Stimulated activated CD4-positive, alpha-beta T cell treated with anti-CD3 and anti-CD28 coated beads, Interleukin-12 subunit alpha, Interleukin-12 subunit beta, amount 100 ng/mL, for 48 hours (primary cell): ENCODE measurements at places on chromosomes 3 and 15.

- DNase-seq, result no peak
Observed at GRCh38 chr3:133469140-133469731, 69.4 kb downstream of the BFSP2 start.

- no peak for DNase-seq
Observed at GRCh38 chr15:66846811-66847210, 144.8 kb downstream of the SMAD6 start.

GRCh38 chr15:99438691-99439523 lies 126.9 kb upstream of the MEF2A start:
- no peak for DNase-seq

DNA sequence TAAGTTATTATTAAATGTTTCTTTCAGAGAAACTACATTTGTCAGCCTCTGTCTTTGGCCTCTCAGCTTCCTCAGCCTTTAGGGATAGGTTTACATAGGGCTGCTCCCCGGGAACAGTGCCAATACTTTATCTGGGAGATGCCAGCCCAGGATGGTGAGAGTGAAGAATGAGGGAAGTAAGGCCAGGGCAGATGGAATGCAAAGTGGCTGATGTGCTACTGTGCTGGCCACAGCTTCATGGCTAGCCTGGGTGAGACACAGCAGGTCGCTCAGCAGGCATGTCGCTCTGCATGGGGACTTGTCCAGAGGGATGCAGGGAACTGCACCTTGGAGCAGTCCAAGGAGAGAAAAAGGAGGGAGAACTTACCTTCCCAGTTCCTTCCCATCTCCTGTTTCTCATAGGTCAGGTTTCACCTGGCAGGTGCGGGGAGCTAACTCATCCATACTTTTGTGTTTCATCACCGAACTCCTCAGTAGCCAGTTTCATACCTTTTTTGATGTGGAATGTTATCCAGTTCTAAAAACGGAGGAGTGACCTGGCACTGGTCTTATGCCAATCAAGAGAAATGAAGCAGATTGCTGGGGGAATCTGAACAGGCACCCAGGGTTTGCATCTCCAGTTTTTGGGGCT lies 30.9 kb upstream of the C15orf39 start:
- DNase-seq, result no peak

DNA sequence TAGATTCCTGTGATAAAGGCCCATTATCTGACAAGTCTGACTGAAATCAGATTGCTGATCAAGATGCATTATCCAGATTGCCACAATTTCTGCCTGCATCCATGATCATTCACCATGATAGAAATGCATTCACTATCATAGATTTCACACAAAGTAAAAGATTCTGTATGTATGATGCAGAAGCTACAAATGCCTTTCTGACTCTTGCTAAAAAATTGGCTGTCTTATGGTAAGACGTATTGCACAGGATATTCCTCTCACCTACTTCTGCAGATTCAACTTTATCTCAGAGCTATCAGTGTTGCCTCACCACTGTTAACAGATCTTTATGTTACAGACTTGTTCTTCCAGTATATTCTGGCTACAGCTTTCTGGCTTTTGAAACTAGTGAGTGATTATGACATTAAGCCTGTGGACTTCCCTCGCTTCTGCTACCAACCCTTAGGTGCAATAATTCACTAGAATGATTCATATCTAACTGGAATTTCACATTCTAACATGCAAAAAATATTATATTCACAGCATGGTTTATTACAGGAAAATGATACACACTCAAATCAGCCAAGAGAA lies 955.3 kb downstream of the EPHA3 start:
- DNase-seq, result no peak

- no peak for DNase-seq
Observed at GRCh38 chr3:135755330-135756105, 210.0 kb upstream of the PPP2R3A start.

- DNase-seq, result no peak
Observed at GRCh38 chr15:90301707-90302300, 36.3 kb downstream of the NGRN start.

DNA sequence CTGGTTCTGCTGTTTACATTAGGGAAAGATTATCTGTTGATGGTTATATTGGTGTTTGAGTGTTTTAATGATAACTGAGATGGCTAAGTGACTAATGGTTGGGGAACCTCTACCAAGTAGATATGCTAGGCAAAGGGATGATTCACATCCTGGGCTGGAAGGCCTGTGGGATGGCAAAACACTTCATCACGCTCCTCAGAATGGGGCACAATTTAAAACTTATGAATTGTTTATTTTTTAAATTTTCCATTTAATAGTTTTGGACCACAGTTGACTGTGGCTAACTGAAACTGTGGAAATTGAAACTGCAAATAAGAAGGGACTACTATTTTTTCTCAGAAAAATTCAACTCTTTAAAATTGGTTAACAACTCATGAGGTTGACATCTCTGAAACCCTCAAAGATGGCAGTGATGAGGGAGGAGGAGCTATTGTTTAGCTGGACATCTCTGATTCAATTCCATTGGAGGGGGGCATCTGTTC lies 100.5 kb upstream of the ZBED2 start:
- DNase-seq, result no peak

- no peak for DNase-seq
Observed at GRCh38 chr3:166488977-166489672, 651.9 kb upstream of the BCHE start.

DNA sequence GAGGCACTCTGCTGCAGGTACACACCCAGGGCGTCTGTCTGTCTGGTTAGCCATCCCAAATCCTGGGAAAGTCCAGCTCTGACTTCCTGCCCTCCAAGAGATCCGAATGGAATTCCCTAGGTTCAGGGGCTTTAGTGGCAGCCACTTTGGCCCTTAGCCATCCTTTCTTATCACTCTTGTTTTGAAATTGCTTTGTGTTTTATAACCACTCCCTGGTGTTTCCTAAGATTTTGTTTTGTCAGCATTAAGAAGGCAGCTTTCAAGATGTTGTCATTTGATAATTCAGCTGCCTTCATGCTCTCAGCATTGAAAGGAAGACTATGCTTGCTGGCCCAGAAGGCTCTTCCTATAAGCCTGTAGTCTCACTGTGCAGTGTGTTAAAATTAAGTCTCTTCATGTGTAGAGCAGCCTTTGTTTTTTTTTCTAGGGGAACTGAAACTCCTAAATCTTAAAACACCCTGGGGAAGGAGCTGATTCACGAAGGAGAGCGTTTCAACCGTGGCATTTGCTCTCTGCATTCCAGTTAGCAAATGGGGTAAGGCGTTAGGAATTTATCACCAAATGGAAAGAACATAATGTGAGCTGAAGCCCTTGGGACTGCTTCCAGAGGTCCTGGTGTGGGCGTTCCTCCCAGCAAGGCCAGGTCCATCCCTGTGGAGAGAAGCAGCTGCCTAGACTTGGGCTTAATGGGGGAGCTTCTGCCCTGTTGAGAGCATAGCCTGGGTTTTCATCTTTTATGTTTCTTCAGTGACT lies 14.2 kb upstream of the CLEC3B start:
- DNase-seq, result no peak
